Activated naive CD4-positive, alpha-beta T cell (primary cell): ENCODE measurements at places on chromosomes 5 and 9.

DNA sequence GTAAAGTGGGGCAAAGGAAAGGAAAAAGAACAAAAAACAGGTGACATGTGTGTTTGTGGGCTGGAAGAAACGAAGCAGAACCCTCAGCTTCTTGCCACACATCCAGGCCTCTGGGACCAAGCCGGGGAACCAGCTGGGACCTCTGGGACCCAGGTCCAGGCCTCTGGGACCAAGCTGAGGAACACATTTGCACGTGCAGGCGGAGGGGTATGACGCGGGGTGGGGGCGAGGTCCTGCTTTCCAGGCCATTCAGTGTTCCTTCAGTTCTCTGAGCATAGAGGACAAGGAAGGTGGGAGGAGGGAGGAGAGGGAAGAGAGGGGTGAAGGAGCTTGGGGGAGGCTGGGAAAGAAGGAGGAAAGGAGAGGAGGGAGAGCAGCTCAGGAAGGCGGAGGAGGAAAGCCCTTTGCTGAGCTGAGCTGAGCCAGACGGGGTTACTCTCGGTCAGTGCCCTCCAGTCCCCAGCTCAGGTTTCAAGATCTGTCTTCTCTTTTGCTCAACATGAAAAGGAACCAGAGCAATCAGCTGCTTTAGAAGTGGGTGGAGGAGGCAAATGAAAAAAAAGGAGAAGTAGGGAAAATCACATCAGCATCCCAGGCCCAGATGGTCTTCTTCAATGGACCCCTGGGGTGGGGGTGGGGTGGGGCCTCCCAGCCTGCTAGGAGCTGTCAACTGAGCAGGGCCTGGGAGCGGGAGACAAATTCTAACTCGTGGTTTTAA, 59.1 kb downstream of the ABCA1 start:
- no peak for DNase-seq

- DNase-seq = no peak
Observed at GRCh38 chr9:83247732-83248131, 184.8 kb upstream of the RASEF start.

- DNase-seq = no peak
Observed at GRCh38 chr5:137078171-137078665, 420.9 kb downstream of the SPOCK1 start.

GRCh38 chr5:32783661-32784060, 72.5 kb downstream of the NPR3 start:
- DNase-seq = no peak

DNA sequence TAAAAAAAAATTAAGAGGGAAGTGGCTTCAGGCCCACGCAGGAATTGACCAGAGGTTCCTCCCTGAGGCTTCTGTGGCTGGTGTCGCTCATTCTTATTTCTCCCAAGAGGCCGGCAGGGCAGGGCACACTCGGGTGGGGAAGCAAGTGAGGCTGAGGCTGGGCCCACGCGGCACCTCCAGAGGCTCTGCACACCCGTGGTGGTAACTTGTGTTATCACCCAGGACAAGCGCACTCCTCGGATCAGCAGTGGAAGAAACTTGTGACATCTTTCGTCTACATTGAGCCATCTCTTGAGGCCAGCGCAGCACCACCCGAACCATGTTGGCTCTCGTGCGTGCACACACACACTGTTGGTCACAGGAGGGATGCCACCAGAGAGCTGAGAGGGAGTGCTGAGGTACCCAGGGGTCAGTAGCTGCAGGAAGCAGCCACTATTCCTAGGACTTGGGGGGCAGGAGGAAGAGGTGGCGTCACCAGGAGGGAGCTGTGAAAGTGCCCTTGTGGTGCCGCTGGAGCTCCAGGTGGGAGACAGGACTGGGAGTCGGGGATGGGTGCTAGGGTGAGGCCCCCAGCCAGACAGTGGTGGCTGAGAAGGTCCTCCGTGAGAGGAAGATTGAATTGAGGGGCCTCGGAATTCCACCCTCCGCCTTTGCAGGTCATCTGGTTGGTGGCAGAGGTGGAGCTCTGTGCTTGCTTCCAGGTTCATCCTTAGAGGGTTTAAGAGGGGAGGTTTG, 6.4 kb downstream of the NDUFS6 start:
- DNase-seq = no peak

- DNase-seq = no peak
Observed at GRCh38 chr5:170161069-170161468, 55.4 kb downstream of the FOXI1 start.

- no peak for DNase-seq
Observed at GRCh38 chr9:27453860-27454553, 70.1 kb upstream of the IFNK start.

- DNase-seq = no peak
Observed at GRCh38 chr9:136341042-136341655, 13.8 kb downstream of the GPSM1 start.

GRCh38 chr5:56070851-56071465, 76.2 kb upstream of the IL6ST start:
- DNase-seq = no peak

DNA sequence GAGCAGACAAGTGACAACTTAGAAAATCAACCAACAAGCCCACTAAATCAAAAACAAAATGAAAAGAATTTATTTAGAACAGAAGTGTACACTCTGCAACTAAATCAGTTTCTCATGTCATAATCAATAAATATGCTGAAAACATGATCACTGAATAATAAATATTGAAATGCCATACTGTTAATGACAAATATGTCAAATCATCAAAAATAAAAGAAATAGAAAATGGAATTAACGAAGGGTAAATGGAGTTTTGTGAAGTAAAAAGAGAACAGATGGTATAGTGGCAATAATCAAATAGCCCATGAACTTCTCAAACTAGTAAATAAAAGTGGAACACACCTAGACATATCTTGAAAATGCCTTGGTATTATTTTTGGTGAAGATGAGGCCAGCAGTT, 744.9 kb downstream of the TAF11L14 start:
- no peak for DNase-seq

DNA sequence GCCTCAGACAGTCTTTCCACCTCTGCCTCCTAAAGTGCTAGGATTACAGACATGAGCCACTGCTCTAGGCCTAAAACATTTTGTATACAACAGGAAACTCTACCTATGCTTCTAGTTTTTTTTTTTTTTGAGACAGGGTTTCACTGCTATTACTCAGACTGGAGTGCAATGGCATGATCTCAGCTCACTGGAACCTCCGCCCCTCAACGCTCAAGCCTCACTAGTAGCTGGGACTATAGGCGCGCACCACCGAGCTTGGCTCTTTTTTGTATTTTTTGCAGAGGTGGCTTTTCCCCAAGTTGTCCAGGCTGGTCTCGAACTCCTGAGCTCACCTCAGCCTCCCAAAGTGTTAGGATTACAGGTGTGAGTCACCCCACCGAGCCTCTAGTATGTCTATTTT, 5.4 kb downstream of the HSPA9 start:
- DNase-seq = no peak
